A375 (cell line): ENCODE measurements at places on chromosomes 6 and 20. TPM values are rescaled to one million over a fixed set of nuclear protein-coding genes. Genes with fewer than 3 reads are reported as not detected.

Gene REM1
- 0.23 and 1.5 TPM in 2 replicates for total RNA-seq

Gene TREML1
- not detected in 2 replicates for total RNA-seq

Gene APOBEC2
- not detected in 2 replicates for total RNA-seq

Gene TTI1
- 35.6 and 36.3 TPM in 2 replicates for total RNA-seq

Gene KCNK5
- total RNA-seq = 7.8 and 10.6 TPM in 2 replicates

Gene KIAA1755
- 4.4 and 7.7 TPM in 2 replicates for total RNA-seq

Gene FRMD1
- total RNA-seq = not detected in 2 replicates

Gene GGTLC1
- not detected in 2 replicates for total RNA-seq

Gene TRIM38
- 4.1 and 4.3 TPM in 2 replicates for total RNA-seq

Gene CDSN
- not detected in 2 replicates for total RNA-seq

Gene ANGPT4
- total RNA-seq = 0.05 TPM in 1 of 2 replicates, not detected in the other

Gene GLP1R
- not detected in 2 replicates for total RNA-seq

Gene DNAH8
- 0.03 TPM in 1 of 2 replicates, not detected in the other for total RNA-seq

Gene MEP1A
- not detected in 2 replicates for total RNA-seq

Gene GMNN
- 49.1 and 58.0 TPM in 2 replicates for total RNA-seq

Gene DOK5
- total RNA-seq = 0.40 and 0.53 TPM in 2 replicates

Gene PNRC1
- total RNA-seq = 19.6 and 22.1 TPM in 2 replicates

Gene LRRC73
- total RNA-seq = 0.93 and 1.9 TPM in 2 replicates

Gene CLPSL2
- not detected in 2 replicates for total RNA-seq

Gene SOX18
- total RNA-seq = 0.72 and 1.2 TPM in 2 replicates

Gene DDR1
- total RNA-seq = 67.4 and 78.5 TPM in 2 replicates
